ENCODE measurements at places on chromosomes 6 and 20.

DNA sequence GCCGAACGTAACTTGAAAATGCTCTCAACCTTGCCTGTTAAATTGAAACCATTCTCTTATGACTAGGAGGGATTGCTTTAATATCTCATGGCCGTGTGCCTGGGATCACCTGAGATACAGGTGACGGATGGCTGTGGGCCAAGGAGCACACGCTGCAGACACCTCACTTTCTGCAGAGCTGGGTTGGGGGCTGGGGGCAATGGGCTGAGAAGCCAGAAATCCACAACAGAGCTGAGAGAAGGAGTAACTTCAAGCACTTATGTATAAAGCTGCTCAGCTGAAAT is 170.9 kb downstream of the DTNBP1 start:
- DNase-seq = no peak

DNA sequence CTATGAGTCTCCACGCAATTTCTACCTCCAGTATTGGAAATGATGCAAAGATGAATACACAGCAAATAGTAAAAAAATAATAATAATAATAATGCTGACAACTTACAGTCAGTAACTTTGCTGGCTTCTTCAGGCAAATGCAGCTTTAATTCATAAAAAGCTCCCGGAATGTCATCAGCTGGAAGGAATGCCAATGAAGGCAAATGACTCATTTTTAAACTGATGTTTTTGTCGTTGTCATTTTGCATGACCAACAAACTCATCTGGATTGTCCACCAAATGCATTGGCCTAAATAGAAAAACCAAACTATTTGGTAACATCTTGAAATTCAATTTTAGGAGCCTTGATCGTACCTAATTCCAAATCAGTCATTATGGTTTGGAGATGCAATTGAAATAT is 217.1 kb downstream of the ALDH8A1 start:
- DNase-seq = no peak

DNA sequence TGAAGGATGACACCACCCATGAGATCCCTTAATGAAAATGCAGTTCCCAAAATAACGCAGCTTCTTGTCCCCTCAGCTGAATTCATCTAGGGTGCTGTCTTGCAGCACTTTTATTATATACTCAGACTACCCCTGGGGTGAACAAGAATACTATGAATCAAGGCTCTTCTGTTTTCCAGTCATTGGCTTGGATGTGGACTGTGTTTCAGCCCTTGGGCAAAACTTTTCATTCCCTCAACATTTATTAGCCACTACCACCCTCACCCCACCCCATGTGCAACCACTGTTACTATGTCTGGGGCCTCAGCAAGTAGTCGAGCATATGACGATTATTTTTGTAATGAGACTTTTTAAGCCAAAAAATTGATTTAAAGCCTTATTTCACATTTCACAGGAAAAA is 319.2 kb upstream of the PLN start:
- no peak for DNase-seq

DNA sequence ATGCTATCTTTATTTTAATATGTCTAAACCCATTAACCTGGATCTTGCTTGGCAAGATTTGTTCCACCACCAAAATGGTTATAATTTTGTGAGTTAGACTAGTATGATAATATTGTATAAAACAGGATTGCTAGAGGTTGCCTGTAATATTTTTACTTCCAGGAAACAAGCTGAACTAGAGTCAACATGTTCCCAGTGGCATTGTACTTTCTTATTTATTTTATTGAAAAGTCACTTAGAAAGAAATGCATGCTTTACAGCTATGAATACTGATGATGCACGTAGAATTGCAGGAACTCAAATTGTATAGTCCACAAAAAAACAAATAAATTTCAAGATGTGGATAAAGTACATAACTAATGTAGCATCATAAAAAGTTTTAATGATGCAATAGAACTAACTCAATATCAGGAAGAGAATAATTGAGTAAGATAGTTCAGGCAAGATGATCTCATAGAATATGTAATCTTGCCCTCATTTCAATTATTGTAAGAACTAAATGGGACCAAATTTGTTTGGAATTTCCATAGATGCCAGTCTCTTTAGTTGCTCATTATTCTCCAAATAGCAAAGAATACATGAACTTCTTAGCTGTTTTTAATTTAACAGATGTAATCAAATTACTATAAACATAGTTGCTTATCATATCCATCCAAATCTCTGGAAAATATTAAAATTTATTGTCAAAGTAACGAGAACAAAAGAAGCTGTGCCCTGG is 451.8 kb downstream of the COL12A1 start:
- DNase-seq = no peak
